Naive thymus-derived CD8-positive, alpha-beta T cell (primary cell): ENCODE measurements at places on chromosomes 4 and X. TPM values are rescaled to one million over a fixed set of nuclear protein-coding genes. Genes with fewer than 3 reads are reported as not detected.

The GPC3 gene
- total RNA-seq = not detected

GRCh38 chr4:8644966-8645752 is 52.6 kb downstream of the CPZ start:
- DNase-seq = peak; percentile 38
- no peak overlapping the region for H3K27ac ChIP-seq
- H3K4me1 ChIP-seq = no peaks in the 10 kb centered on the region
- no peaks in the 10 kb centered on the region for H3K36me3 ChIP-seq
- peaks cover 1% of the 10 kb centered on the region for H3K27me3 ChIP-seq

DNA sequence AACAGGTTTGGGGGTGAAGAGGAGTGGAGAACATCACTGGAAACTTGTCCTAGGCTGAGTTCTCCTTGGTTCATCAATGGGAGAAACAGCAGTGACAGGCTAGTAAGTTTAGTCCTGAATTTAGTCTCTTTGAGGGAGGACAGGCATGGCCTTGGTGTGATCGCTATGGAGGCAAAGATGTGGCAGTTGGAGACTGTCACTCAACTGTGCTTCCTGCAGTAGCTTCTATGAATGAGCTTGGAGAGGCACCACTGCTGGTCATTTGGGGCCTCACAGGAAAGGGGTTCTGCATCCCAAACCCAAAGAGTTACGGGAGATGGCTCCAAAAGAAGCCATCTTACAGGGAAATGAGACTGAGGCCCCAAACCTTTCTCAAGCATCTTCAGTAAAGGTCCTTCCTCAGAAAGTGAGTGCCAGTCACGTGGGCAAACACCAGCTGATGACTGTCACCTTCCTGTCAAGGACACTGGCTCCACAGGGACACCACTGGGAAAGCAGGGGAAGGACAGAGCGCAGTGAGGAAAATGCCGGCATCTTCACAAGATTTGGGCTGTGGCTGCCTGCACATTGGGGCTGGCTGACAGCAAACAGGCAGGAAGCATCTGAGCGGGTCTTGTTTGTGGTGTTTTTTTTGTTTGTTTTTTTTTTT is 7.2 kb downstream of the MRFAP1 start:
- H3K36me3 ChIP-seq = no peaks in the 10 kb centered on the region
- H3K27me3 ChIP-seq = no peaks in the 10 kb centered on the region
- H3K27ac ChIP-seq = peak overlapping the region; percentile 37
- H3K4me1 ChIP-seq = peaks cover 19% of the 10 kb centered on the region

GRCh38 chr4:186092296-186092695 is 12.2 kb upstream of the FAM149A start:
- DNase-seq = no peak
- H3K27me3 ChIP-seq = peaks cover 27% of the 10 kb centered on the region
- H3K27ac ChIP-seq = no peak overlapping the region
- H3K36me3 ChIP-seq = no peaks in the 10 kb centered on the region

- no peaks in the 10 kb centered on the region for H3K27me3 ChIP-seq
- H3K36me3 ChIP-seq = no peaks in the 10 kb centered on the region
- no peak overlapping the region for H3K27ac ChIP-seq
- no peak overlapping the region for H3K4me3 ChIP-seq
These were observed 816.1 kb upstream of the TENM3 start for GRCh38 chr4:181427076-181427475.

- no peaks in the 10 kb centered on the region for H3K36me3 ChIP-seq
- no peak overlapping the region for H3K4me3 ChIP-seq
- H3K27ac ChIP-seq = no peak overlapping the region
- DNase-seq = no peak
- H3K4me1 ChIP-seq = no peaks in the 10 kb centered on the region
These were observed 1717.6 kb upstream of the TENM3 start for GRCh38 chr4:180525523-180526077.

DNA sequence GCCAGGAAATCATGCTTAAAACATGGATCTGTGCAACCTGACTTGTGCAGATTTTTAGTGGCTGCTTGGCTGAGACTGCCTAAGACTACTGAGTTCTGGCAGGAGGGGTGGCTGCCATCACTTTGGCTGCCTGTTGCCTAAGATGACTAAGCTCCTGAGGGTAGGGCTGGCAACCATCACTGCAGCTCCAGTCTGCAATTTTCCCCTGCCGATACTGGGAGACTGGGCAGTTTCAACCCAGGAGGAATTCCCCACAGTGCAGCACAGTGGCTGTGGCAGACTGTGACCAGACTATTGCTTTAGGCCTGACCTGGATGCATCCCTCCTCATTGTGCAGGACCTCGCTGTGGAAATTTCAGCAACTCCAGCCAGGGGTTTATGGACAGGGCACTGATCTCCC is 544.9 kb downstream of the ANKRD50 start:
- H3K4me3 ChIP-seq = no peak overlapping the region
- DNase-seq = no peak
- no peaks in the 10 kb centered on the region for H3K36me3 ChIP-seq
- H3K27ac ChIP-seq = no peak overlapping the region
- H3K27me3 ChIP-seq = peaks cover 7% of the 10 kb centered on the region
- no peaks in the 10 kb centered on the region for H3K4me1 ChIP-seq

DNA sequence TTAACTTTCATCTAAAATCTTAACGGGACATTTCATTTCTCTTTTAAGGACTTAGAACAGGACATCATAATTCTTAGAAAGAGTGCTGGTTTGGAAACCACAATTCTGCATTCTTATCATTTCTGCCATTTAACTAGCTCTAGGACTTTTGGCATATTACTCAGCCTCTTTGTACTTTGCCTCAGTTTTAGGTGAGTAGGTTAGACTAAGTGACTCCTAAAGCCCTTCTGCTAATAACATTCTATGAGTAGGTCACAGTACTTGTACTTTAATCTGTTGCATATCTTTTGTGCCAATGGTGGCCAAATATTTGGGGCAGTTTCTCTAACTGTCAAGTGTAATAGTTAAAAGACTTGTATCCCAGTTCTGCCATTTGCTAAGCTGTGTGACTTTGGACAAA is 115.4 kb upstream of the NUDT6 start:
- H3K4me1 ChIP-seq = peaks cover 2% of the 10 kb centered on the region
- DNase-seq = no peak
- H3K27me3 ChIP-seq = no peaks in the 10 kb centered on the region
- H3K36me3 ChIP-seq = peaks cover 39% of the 10 kb centered on the region

DNA sequence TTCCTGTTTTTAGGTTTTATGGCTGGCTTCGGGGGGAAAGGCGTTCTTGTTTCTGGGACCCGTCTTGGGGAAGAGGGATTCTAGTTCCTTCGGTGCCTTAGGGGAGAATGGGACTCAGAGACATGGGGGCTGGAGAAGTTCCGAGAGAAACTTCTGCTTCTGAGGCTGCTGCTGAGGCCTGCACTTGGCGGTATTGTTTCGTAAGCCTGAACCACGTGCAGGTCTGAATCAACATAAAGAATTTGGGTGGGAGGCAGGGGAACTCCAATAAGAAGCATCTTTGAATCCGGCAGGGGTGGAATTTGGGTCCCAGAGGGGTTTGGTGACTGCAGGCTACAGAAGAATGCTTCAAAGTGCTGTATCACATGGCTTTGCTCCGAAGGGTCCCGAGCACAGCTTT is 15.1 kb downstream of the XG start:
- DNase-seq = no peak
- H3K4me1 ChIP-seq = peaks cover 8% of the 10 kb centered on the region
- H3K27ac ChIP-seq = no peak overlapping the region
- H3K36me3 ChIP-seq = no peaks in the 10 kb centered on the region
- peaks cover 17% of the 10 kb centered on the region for H3K27me3 ChIP-seq
